ENCODE measurements at places on chromosomes 2 and 18.
A peak's percentile ranks its signal among the peaks of the same experiment; 100 is the strongest.

DNA sequence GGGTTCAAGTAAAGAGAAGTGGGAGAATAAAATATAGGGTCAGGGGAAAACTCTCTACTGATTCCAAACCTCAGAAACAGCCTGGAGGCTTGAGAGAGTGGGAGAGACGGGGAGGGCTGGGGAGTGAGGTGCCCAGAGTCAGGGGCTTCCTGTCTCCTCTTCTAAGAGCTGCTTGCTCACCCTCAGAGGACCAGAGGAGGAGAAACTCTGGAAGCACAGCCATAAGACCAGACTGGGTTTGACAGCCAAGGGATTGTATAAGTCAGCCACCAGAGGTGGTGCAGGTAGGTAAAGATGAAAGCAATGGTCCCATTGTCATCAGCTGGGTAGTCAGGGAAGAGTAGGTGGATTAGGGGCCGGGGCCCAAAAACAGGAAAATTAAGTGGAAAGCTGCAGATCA, 259.4 kb downstream of the TNS1 start:
- no peak for DNase-seq

GRCh38 chr2:163177592-163177991, 339.0 kb upstream of the KCNH7 start:
- DNase-seq: no peak

GRCh38 chr2:238509151-238509835, 82.6 kb downstream of the ASB1 start:
- peak; percentile 75 for DNase-seq

GRCh38 chr2:192016265-192016664, 169.4 kb upstream of the CAVIN2 start:
- no peak for DNase-seq

- DNase-seq: no peak
These were observed 10.4 kb downstream of the CERKL start for GRCh38 chr2:181646415-181646987.

- DNase-seq: no peak
These were observed 67.3 kb downstream of the NTSR2 start for GRCh38 chr2:11602563-11603204.

DNA sequence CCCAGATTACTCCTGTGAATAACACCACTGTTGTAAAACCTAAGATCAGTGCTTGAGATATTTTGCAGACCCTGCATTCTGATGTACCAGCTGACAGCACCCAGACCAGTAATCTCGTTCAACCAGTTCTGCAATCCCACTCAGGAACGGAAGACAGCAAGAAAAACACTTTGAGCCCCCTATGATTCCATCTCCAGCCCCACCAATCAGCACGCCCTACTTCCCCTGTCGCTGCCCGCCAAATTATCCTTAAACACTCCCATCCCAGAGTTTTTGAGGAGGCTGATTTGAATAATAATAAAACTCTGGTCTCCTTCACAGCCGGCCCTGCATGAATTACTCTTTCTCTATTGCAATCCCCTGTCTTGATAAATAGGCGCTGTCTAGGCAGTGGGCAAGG, 173.9 kb upstream of the CDH2 start:
- peak; percentile 58 for DNase-seq

DNA sequence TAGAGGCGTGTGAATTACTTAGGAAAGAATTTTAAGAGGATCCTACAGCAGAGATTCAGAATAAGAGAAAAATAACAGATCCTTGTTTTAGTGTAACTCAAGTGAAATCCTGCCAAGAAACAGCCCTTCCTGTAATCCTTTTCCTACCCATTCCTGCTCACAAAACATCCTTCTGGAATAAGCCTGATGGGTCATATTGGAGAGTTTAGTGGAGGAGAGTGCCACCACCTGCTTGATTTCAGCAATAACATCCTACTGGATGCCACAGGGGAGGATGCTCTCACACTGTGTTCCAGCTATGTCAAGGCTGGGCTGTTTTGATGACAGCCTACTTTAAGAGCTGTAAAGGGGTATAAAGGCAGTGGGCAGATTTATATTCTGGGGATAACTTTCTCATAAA, 54.8 kb upstream of the CCDC178 start:
- DNase-seq: peak; percentile 37

DNA sequence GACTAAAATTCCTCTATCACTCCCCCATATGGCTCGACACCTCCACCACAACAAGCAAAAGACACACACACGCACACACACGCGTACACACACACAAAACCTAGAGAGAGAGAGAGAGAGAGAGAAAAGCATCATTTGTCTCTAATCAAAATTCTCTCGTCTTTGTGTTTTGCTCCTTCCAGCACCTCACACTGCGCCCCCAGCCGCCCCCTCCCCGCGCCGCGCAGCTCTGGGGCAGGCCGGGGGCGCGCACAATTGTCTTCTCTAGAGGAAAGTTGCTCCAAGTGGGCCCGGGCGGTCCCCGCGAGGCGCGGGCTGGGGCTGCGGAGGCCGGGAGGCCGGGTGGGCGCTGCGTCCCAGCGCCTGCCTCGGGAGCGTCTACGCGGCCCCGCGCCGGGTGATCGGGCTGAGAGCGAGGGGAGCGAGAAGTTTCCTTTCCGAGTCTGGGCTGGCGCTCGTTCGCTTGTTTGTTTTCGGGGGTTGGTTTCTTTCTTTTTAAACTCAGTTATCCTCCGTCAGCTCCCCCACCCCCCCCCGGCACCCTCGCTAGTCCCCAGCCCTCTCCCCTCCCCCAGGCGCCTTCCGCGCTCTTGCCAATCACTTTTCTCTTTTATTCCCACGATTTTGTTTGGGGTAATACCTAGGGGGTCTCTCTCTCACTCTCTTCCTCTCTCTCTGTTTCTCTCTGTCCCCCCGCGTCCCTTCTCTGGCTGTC, 4.1 kb downstream of the ZEB2 start:
- no peak for DNase-seq

- DNase-seq: no peak
These were observed 228.7 kb upstream of the SLC8A1 start for GRCh38 chr2:40680547-40680946.

- DNase-seq: no peak
These were observed 329.3 kb downstream of the ARHGAP15 start for GRCh38 chr2:143458258-143459190.

- DNase-seq: peak; percentile 36
These were observed 894.1 kb downstream of the SLC4A3 start for GRCh38 chr2:220521551-220521950.

- no peak for DNase-seq
These were observed 51.4 kb downstream of the ZFP36L2 start for GRCh38 chr2:43175020-43175441.

DNA sequence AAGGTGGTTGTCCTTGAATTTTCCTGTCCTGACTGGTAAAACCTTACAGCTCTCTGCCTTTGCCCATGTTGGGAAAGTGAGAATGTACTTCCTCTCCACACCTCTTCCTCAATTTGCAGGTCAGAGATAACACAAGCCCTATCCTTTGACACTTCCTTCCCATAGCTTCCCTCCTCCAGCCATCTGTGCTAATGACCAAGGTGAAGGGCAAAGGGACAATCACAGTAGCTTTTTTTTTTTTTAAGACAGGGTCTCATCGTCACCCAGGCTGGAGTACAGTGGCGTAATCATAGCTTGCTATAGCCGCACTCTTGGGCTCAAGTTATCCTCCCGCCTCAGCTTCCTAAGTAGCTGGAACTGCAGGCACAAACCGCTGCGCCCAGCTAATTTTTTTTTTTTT, 24.3 kb upstream of the STPG4 start:
- no peak for DNase-seq

DNA sequence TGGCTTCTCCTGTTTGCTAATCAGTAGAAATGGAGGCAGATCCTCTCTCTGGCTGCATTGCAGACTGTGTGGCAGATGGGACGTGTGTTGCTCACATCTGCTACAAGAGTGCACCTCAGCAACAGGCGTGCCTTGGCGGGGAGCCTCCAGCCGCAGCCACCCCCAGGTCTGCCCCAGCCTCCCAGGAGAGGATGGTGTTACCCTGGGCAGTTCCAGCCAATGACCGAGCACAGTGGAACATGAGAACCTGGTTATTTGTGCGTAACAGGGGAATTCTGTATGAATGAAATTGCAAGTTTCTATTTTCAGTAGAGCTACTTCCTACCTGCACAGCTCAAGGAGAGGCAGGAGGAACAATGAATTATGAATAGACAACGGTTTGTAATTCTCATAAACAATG, 130.6 kb upstream of the CBLN2 start:
- DNase-seq: no peak

- no peak for DNase-seq
These were observed 339.8 kb downstream of the CDH19 start for GRCh38 chr18:66264130-66264529.

DNA sequence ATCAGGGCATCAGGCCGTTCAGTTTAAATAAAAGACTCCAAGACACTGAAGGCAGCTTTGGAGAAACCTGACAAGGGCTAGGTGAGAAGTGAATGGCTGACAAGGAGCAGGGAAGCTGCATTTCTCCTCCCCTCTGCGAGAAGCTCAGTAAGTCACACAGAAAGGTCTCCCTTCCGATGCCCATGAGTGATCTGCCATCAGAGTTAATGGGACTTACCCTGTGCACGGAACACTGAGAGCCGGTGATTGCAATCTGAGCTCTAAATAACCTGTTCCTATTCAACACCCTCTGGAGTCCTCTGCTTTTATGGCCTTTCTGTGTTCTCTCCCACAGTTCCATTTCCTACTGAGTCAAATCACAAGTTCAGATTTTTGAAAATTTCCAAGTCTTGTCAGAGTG, 322.2 kb upstream of the MYT1L start:
- no peak for DNase-seq

DNA sequence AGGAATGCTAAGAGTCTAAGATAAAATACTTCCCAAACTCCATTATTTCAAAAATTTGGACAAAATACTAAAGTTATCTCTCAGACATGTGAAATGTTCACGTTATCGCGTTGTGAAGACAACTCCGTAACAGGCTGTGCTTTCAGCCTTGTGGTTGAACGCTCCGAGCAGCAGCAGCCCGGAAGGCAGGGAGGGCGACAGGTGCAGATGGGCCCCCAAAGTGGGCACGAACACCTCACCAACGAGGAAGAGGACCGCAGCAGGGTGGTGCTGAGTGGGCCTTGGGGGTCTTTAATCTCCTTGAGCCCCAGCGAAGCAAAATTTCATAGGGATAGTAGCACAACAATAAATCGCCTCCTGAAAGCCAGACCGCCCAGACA, 1.0 kb upstream of the FAM110C start:
- DNase-seq: no peak

DNA sequence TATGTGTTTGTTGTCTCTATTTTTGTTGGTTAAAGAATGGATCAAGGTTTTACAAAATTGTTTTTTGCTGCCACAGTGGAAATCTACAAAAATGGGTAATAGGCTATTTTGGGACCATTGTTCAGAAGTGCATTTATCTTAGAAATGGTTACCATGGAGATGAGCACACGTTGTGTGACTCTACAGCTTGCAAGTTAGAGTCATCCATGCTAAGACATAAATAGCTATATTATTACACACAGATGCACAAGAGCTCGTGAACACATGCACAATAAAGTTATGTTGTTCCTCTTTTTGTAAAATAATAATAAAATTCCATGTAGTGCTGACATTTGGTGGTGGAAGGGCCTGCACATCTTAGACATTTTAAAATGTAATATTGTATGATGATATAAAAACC, 15.5 kb upstream of the DUSP19 start:
- DNase-seq: no peak

- DNase-seq: peak; percentile 17
These were observed 95.4 kb upstream of the FZD7 start for GRCh38 chr2:201938156-201938775.

DNA sequence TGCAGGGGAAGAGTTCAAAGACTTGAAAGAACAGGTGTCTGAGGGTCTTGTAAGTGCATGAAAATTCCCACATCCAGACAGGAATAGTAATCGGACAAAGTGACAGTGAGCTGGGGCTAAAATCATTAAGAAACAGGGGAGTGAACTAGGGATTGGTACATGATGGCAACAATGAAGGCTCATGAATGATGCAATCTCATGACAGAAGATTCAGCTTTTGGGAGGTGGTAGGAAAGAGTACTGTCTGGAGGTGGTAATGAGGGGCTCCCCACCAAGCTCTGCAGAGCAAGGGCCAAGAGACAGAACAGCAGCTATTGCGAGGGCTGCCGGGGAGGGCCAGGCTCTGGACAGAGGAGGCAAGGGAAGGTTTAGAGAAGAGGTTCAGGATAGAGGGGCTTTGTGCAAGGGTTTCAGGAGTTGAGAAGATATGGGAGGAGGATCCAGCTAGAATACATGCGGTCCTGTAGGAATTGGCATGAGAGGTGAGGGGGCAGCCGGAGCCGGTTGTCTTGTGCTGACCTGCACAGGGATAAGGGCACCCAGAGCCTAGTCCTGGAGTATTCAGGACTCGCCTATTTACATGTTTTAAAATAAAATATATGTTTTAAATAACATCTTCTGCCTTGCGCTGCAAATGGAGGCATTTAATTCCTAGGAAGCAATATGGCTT, 31.4 kb downstream of the MAP3K20 start:
- DNase-seq: no peak

GRCh38 chr2:19807866-19808265, 93.9 kb downstream of the TTC32 start:
- DNase-seq: no peak

DNA sequence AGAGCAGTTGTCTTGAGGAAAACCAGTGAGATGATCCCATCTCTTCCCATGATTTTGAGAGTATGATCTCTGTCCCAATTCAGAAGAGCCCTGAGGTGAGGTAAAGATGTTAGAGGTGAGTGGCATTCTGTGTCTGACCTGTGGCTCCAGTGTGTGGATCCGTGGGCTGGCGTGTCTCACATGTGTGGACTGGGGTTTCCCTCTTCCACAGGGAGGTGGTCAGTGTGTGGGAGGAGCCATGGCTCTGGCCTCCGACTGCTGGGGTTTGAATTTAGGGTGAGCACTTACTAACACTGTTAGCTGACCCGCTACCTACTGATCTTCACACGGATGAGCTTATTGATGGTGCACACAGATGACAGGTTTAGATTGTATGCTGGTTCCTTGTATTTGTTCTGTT, 31.2 kb downstream of the ASAP2 start:
- no peak for DNase-seq

GRCh38 chr2:24010477-24011249, 778 bp downstream of the MFSD2B start:
- peak; percentile 35 for DNase-seq

DNA sequence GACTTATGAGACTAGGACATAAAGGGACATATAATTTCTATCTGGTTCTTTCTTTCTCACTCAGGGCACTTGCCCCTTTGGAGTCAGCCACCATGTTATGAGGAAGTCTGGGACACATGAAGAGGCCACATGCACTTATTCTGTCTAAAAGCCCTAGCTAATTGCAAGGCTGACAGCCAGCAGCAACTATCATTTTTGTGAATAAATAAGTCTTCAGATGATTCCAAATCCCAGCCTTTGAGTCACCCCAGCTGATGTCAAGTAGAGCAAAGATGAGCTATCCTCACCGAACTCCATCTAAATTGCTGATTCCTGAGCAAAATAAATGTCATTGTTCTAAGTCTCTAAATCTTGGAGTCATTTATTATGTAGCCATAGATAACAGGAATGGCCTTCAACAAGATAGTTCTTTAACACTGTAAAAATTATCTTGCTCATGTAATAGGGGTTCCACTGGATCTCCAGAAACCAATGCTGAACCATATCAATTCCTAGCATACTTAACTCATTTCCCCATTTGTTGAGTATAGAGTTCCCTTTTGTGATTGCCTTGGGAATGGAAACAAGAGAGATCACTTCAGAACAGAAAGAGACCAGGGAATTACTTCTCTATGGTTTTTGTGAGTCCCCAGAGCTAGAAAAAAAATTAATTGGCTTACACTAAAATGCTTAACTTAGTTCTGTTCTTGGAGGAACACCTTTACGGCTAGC, 50.6 kb upstream of the FN1 start:
- no peak for DNase-seq

- DNase-seq: no peak
These were observed 199.5 kb downstream of the TTC32 start for GRCh38 chr2:19702267-19702666.
